ENCODE measurements at places on chromosomes 3 and 15.

- DNase-seq: no peak
These were observed 22.6 kb upstream of the MTMR10 start for GRCh38 chr15:31013863-31014607.

DNA sequence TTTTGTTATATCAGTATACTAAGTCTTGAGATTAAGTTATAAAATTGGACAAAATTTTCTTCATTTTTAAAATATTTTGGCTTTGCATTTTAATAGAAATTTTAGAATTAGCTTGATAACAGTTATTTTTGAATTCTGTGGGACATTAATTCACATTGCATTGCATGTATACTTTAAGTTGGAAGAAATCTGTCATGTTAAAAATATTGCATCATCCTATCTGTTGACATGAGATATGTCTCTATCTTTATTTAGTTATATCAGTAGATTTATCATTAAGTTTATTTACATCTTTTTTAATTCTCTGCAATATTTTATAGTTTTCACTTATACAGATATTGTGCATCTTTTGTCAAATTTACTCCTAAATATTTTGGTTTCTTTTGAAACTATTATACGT is 904.6 kb upstream of the NR2F2 start:
- DNase-seq: no peak

GRCh38 chr15:70627734-70628548 is 135.4 kb downstream of the UACA start:
- DNase-seq: peak; percentile 56

DNA sequence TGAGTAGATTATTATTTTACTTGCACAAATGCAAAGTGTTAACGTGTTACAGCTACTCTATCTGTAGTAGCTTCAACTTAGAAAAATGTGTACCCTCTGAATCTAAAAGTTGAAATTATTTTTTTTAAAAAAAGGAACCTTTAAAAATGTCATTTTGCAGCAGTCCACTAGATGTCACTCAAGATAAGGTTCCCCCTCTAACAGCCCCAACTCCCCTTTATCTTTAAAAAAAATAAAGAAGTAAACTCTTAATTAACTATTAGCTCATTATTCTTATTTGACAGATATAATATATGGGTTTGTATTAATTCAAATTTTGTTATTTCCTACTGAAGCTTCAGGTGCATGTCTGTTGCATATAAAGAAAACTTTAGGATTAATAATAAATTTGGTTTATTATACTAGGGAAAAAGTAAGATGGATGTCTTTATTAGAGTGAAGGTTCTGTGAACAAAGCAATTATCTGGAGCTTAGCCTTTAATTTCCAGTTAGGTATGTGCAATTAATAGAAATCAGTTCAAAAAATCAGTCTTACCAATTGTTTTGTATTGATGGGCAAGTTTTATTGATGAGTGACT is 288.5 kb downstream of the VGLL3 start:
- no peak for DNase-seq

GRCh38 chr3:58623478-58623877 is 43.1 kb downstream of the FAM3D start:
- no peak for DNase-seq

GRCh38 chr3:55416331-55416821 is 70.7 kb downstream of the WNT5A start:
- DNase-seq: peak; percentile 85

GRCh38 chr3:192928016-192928415 is 10.4 kb upstream of the MB21D2 start:
- no peak for DNase-seq

DNA sequence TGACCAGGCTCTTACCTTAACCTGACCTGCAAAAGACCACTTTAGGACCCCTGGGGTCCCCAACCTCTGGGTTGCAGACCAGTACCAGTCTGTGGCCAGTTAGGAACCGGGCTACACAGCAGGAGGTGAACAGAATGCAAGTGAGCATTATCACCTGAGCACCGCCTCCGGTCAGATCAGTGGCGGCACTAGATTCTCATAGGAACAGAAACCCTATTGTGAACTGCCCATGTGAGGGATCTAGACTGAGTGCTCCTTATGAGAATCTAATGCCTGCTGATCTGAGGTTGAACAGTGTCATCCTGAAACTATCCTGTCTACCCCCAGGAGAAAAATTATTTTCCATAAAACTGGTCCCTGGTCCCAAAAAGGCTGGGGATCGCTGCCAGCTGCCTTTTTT is 20.3 kb downstream of the CHP1 start:
- no peak for DNase-seq

DNA sequence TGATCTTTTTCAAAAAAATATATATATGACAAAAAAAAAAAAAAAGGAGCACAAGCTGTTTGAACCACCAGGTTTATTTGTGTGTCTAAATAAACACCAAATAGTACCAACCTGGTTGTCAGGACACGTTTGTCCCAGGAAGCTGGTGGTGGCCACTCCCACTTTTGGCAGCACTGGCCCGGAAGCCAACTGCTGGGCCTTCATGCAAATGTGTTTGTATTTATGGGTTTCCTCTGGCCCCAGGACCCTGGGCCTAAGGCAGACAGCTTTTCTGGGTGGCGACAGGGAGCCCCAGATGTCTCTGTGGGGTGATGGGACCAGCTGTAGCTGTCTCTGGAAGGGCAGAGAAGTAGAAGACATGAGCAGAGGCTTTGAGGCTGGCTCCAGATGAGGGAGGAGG is 31.6 kb downstream of the PRKCD start:
- DNase-seq: no peak

GRCh38 chr15:70098461-70099166 is 897 bp upstream of the TLE3 start:
- no peak for DNase-seq

DNA sequence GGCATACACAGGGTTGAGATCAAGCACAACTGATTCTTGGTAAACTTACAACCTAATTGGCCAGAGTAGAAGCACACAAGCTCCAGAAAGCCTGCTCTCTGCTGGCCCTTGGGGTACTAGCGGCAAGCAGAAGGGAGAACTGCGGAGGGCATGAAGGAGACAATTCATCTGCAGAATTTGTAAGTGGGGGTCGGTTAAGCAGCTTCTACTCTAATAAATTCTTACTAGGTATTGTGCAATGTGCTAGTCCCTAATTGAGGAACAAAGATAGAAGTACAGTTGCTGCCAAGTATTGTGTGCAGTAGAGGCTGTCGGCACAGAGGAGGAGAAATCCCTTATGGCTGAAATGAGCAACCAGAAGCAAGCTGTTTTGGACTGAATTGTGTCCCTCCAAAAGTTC is 91.2 kb upstream of the VEPH1 start:
- DNase-seq: no peak

DNA sequence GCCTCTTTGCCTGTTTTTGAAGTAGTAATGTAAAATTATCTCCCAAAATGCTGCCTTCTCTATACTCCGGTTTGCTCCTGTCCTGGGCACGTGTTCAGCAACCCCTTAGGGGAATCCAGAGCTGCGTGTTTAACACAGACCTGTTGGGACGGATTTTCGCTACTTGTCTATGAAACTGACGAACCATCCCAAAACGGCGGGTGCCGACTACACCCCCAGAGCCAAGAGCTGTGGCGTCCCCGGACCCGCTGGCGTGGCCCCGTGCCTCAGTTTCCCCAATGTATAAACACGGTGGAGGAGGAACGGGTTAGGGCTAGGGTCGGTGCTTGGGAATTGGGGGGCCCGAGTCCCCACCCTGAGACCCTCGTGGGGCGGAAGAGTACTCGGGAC is 473 bp downstream of the FHIT start:
- DNase-seq: no peak

DNA sequence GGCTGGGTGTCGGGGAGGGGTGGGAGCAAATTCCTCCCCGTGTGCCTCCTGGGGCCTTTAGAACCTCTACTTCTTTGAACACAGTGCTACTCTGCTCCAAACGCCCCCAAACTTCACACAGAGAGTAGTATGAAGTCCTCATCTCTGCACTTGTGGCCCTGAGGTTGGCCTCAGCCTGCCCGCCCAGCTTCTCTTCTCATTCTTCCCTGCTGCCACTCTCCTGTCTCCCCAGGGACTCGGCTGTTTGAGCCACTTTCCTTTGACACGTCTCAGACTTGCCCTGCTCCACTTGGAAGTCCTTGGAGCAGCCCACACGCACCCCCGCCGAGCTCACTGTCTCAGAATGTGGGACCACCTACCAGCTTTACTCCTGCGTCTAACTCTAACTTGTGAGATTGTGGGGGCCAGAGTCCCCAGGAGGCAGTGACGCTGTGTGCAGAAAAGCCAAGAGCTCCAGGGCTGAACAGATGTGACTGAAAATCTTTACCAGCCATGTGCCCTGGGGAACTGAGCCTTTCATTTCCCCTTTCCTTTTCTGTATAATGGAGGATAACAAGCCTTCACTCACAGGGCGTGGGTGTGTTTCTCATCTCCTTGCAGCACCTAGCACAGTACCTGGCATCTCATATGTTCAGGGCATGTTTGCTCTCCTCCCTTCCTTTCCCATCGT is 233.6 kb upstream of the CTDSPL start:
- no peak for DNase-seq

DNA sequence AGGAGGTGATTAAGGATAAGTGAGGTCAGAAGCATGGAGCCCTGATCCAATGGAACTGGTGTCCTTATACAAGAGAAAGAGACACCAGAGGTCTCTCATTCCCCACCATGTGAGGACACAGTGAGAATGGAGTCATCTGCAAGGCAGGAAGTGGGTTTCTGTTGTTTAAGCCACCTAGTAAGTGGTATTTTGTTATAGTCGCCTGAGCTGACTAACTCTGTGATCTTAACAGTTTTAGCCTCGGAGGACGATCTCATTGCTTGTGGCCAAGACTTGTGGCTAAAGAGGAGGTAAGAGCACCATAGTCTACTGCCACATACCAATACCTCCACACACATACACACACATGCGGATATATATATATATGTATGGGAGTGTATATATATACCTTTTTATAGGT is 73.8 kb downstream of the MCTP2 start:
- DNase-seq: no peak

DNA sequence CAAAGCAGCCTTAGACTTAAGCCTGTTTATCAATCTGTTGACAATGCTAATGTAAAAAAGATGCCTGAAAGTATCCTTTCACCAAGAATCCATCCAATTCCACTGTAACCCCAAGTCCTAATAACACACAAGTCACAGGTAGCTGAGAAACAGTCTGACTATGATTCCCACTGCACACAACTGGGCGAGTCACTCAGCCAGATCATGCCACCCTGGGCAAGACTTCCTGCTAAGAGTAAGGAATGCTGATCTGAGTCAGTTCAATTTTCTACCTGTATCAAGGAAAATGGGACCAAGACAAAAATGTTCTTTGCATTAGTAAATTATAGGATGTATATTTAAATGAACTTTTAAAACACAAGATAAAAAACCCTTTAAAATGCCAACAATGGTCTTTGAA is 33.3 kb downstream of the NPTN start:
- peak; percentile 19 for DNase-seq

DNA sequence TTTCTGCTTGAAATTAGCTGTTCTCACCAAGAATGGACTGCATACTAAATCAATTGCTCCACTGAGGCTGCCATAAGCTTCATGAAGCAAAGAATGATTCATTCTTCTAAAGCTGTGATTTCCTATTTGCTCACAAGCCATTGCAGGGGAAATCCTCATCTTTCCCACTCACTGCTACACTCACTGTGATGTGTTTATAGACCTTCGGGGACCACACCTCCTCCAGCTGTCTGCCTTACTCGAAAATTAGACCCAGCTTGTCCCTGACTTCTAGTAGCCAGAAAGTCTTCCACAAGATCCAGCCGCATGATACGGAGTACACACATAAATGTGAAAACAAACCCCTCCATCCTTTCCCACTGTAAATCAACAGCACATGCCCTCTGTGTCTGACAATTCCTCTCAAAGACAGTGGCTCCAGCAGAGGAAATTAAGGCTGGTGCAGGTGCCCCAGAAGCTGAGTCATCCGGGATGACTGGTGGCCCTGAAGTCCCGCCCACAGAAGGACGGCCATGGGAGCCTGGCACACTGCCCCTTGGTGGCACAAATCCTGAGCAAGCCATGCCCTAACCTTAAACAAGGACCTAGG is 172.0 kb downstream of the STT3B start:
- DNase-seq: peak; percentile 51

DNA sequence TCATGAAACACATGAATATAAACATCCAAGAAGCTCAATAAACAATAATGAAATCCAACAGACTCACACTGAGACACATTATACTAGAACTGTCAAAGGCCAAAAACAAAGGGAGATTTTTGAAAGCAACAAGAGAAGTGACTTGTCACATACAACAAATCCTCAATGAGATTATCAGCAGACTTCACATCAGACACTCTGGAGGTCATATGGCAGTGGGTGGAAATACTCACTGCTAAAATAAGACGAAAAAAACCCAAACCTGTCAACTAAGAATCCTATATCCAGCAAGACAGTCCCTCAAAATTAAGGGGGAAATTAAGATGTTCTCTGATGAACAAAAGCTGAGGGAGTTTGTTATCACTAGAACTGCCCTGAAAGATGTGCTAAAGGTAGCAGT is 125.4 kb upstream of the MELTF start:
- DNase-seq: no peak

DNA sequence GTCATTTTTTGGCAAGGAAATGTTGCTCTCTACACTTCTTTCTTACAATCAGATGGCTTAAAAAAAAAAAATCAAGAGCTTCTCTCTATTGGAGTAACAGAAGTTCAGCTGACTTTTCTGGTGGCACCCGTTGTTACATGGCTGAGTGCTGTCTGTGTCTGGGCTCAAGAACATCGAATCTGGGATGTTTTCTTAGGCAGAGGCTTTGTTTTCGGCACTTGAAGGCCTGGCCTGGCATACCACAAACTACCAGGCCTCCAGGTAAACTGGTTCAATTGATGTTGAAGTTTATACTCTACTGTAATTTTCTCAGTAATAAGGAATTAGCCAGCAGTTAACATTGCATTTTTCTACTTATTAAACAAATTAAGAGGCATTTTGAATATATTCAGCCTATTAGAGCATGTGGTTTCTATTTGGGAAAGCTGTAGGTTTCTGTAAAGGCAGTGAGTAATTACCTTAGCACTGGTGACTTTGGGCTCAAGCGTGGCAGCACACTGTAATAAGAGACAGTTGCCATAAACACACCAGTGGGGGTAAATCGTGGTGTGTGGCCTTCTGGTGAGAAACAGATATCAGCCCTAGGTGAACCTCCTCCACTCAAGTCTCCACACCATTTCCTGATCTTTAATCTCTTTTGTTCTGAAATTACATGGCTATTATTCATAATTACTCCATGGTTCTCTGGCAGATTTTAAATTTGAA is 544.7 kb downstream of the MECOM start:
- peak; percentile 61 for DNase-seq

DNA sequence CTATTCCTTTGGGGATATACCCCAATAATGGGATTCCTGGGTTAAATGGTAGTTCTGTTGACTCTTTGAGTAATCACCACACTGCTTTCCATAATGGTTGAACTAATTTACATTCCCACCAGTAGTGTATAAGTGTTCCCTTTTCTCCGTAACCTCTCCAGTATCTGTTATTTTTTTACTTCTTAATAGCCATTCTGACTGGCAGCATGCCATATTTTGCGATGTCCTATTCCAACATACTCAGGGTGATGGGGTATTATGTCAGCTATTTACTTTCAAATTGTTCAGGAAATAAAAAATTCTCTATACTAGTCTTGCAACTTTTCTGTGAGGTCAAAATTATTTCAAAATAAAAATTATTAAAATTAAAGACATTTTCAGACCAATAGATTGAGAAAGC is 9.1 kb upstream of the PARP14 start:
- DNase-seq: no peak
